ENCODE measurements at places on chromosomes 7 and 10. TPM values are rescaled to one million over a fixed set of nuclear protein-coding genes. Genes with fewer than 3 reads are reported as not detected.

DNA sequence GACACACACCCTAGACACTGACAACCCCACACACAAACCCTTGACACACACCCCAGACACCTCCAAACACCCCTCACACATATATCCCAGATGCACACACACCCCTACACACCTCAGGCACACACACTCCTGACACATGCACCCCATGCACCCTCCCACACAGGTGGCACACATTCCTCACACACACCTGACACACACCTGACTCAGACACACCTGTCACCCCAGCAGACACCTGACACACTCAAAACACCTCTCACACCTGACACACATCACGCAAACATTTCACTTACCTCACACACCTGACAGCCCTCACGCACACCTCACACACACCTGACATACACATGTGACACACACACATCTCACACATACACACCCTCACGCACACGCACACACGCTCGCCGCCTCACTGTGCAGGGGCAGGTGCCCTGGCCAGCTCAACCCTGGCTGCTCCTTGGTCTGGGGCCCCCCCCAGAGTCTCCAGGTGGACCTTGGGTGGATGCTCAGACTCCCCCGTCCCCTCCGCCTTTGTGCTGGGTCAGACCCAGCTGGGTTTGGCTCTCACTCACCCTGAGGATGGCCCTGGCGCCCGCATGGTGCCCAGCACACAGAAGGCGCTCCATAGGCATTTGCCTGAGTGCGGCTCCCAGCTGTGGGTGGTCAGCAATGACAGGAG is 3.1 kb upstream of the CALY start:
- peaks cover 2% of the 10 kb centered on the region for H3K4me1 ChIP-seq
- H3K36me3 ChIP-seq = no peaks in the 10 kb centered on the region
- no peak overlapping the region for H3K27ac ChIP-seq
- H3K4me3 ChIP-seq = no peak overlapping the region

- no peaks in the 10 kb centered on the region for H3K4me1 ChIP-seq
- H3K36me3 ChIP-seq = no peaks in the 10 kb centered on the region
- H3K4me3 ChIP-seq = no peak overlapping the region
- no peak overlapping the region for H3K27ac ChIP-seq
- H3K27me3 ChIP-seq = peaks cover 15% of the 10 kb centered on the region
Observed at GRCh38 chr10:69659241-69660038, 29.4 kb downstream of the FAM241B start.

GRCh38 chr7:142556740-142557139 is 192.5 kb upstream of the PRSS1 start:
- H3K27ac ChIP-seq = no peak overlapping the region
- H3K36me3 ChIP-seq = no peaks in the 10 kb centered on the region
- H3K4me1 ChIP-seq = no peaks in the 10 kb centered on the region
- peaks cover 45% of the 10 kb centered on the region for H3K27me3 ChIP-seq
- no peak for DNase-seq

DNA sequence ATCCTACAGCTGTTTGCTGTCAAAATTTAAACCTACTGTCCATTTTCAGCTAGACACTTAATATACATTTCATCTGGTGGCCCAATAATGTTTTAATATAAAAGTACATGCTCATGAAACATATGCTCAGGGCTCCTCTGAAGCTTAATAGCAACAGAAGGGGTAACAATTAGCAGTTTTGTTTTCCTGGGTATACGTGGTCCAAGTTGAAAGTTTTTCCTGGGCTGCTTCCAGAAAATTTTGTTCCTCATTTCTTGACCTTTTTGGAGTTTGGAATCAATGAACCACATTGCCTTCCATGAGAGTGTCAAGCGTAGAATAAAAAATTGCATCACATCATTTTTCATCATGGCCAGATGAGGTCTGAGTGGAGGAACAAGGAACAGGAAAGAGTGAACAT is 537.3 kb upstream of the MGMT start:
- DNase-seq = no peak
- H3K27ac ChIP-seq = no peak overlapping the region
- no peak overlapping the region for H3K4me3 ChIP-seq
- H3K36me3 ChIP-seq = peaks cover 6% of the 10 kb centered on the region
- H3K27me3 ChIP-seq = peaks cover 6% of the 10 kb centered on the region

DNA sequence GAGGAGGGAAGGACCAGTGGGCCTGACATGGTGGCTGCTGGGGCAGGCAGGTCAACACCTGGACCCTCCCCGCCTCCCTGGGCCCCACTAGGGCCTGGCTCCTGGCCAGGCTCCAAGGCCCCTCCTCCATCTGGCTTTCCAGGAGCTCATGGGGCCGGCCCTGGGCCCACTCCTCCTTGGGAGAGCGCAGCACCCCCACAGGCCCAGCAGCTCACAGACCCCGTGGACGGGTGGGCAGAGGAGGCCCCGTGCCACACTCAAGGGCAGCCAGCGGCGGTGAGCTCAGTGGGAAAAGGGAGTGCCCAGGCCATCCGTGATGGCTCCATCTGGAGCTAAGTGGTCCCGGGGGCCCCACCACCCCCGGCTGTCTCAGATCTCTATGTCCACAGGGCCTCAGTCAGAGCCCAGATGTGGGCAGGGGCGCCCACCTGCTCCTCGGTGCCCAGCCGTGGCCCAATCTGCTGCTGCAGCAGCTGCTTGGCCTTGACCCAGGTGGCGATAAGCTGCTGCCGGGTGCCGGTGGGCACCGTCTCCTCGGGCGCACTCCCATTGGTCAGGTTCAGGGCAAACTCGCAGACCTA is 32.8 kb downstream of the CFAP46 start:
- no peaks in the 10 kb centered on the region for H3K36me3 ChIP-seq
- no peak for DNase-seq
- H3K4me1 ChIP-seq = peaks cover 10% of the 10 kb centered on the region
- peaks cover 32% of the 10 kb centered on the region for H3K27me3 ChIP-seq

DNA sequence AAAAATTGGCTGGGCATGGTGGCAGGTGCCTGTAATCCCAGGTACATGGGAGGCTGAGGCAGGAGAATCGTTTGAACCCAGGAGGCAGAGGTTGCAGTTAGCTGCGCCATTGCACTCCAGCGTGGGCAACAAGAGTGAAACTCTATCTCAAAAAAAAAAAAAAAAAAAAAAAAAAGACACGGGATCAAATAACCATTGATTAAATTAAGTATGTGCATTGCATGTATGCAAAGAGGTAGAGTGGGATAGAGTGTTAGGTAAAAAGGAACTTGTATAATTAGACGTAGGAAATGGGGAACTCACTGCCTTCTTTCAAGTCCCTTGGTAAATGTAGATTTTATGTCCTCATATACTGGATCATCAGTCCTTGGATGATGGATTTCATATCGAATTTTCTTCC is 13.1 kb downstream of the VCL start:
- H3K4me1 ChIP-seq = peaks cover 39% of the 10 kb centered on the region
- peak overlapping the region; percentile 60 for H3K4me3 ChIP-seq
- no peaks in the 10 kb centered on the region for H3K27me3 ChIP-seq

DNA sequence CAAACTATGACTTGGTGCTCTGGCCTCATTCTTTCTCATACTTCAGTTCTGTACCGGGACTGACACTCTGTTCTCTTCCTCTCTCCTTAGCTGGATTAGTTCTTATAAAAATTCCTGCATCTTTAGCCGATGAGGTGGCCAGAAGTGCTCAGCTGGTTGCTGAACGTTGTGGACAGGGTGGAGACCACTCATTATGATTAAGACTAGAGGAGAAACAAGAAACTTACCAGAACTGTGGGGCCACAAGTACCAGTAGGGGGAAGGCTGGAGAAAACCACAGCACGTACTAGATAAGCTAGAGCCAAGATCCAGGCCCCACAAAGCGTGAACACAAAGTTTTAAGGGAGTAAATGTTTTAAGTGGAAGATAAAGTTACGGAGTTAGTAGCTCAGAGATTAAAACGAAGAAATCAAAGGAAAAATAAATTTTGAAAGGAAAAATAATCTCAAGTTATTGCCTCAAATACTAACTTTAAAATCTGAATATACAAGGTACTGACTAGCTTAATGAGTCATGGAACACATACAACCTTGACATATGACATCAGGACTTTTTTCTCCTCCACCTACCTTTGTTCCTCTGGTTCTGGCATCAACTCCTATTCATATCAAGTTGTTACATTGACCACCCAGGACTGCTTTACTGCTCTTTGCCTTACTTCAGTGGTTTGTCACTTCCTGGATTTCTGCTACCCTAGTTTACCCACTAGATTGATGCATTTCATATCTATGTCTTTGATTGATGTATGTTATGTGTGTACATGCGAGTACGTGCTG is 469.0 kb downstream of the TFEC start:
- no peak for DNase-seq
- H3K4me3 ChIP-seq = no peak overlapping the region
- H3K36me3 ChIP-seq = no peaks in the 10 kb centered on the region

GRCh38 chr7:28953633-28954032 is 4.5 kb downstream of the TRIL start:
- no peak for DNase-seq
- no peaks in the 10 kb centered on the region for H3K36me3 ChIP-seq
- peaks cover 18% of the 10 kb centered on the region for H3K4me1 ChIP-seq
- no peak overlapping the region for H3K4me3 ChIP-seq

DNA sequence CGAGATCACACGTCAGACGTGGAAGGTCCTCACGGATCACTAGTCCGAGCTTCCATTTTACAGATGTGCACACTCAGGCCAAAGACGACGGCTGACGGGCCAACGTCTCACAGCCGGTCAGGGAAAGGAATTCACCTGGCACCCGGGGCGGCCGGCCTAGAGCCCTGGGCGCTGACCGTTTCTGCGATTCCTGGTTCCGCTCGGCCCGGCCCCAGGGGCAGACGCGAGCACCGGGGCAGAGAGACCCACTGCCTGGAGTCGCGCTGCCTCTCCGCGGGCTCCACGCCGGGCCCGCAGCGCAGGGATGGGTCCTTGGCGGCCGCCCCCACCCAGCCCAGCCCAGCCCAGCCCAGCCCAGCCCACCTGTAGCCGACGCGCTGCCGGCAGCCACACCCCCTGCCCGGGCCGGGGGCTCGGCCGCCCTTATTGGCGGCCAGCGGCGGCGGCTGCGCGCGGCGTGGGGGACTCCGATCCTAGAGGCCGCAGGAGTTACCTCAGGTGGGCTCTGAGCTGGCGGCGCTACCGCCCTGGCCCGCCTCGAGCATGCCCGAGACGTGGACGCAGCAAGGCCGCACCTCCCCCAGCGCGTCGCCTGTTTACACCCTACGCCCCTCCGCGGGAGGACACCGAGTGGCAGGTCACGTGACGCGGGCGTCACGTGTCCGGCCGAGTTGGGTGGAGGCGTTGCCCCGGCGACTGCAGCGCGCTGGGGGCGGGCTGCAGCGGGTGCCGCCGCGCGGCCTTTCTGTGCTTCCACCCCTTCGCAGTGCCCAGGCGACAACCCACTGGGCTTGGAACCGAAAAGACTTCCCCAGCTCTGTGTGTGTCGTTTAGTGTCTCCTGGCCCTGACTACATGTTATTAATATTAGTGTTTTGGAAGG is 78.1 kb downstream of the ZFAND4 start:
- peak overlapping the region; percentile 88 for H3K4me3 ChIP-seq
- peak; percentile 92 for DNase-seq
- H3K27me3 ChIP-seq = peaks cover 9% of the 10 kb centered on the region

DNA sequence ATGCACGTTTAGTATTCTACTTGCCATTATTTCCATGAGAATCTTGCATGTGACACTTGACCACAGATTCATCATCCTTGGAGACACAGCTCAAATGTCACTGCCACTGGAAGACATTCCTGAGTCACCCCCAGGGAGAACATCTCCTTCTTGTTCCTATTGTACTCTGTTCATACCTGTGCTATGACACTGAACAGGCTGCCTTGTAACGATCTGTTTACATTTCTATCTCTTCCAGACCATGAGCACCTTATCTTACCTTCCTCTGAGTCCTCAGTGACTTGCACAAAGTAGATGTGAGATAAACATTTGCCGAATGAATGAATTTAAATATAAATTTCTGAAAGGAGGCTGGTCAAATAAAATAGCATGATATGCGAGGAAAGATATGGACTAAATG is 331.9 kb upstream of the LRRN3 start:
- H3K27ac ChIP-seq = no peak overlapping the region
- DNase-seq = no peak
- H3K27me3 ChIP-seq = no peaks in the 10 kb centered on the region

DNA sequence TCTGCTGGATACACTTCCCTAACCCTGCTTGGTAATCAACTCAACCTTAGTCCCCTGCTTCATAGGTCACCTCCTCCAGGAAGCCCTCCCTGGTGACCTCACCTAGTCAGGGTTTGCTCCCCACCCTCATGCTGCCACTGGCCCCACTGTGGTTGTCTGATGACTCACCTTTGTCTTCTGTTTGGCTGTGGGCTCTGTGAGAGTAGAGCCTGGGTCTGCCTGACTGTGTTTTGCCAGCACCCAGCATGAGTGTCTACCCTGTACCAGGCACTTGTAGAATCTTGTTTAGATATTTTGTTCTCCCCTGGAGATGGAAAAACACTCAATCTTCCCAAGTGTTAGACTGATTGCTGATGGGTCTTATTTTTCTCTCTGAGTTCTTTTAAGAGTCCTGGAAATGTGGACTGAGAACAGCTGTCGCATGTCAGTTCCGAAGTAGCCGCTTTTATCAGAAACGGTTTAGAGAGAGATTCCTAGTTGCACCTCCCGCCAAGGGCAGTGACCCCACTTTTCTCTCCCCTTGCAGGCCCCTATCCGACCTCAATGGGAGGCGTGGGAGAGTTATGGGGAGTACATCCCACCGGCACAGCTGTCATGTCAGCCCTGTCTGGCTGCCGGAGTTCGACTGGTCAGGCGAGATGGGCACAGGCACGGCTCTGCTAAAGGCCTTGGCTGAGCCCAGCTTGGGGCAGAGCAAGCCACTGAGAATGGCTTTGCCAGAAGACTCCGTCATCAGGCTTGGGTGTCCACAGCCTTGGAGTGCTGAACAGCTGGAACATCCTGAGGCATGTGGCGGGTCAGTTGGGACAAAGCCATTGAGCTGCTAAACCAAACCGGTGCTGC is 134.3 kb downstream of the GRK5 start:
- H3K27me3 ChIP-seq = no peaks in the 10 kb centered on the region
- DNase-seq = no peak
- H3K4me1 ChIP-seq = peaks cover 48% of the 10 kb centered on the region
- H3K4me3 ChIP-seq = no peak overlapping the region

DNA sequence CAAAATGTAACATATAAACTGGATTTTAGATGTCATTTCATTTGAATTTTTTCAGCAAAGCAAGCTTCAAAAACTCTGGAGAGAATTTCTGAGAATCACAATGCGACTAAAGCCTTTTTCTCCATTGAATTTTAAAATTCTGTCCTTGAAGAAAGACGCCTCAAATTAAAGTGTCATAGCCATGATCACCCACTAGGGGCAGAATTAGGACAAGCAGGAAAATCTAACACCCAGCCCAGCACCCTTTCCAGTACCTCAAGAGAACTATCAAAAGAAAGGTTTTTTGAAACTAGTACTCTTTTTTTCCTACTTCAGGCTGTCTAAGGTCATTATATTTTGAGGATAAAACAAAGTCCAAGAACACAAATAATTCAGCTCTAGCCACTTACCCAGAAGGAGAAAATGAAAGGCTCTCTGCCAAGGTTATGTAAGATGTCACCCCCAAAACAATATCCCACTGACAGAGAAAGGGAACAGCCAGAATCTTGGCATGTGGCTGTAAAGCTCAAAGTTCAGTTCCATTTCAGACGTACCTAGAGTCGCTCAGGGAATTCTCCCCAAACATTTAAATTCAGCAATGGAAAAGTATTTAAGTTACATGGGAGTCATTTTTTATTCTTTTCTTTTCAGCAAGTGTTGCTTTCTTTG is 299.4 kb downstream of the SNX13 start:
- DNase-seq = peak; percentile 7
- H3K27ac ChIP-seq = no peak overlapping the region
- no peak overlapping the region for H3K4me3 ChIP-seq
- no peaks in the 10 kb centered on the region for H3K27me3 ChIP-seq
- no peaks in the 10 kb centered on the region for H3K4me1 ChIP-seq

The STRA8 gene
- polyA plus RNA-seq = not detected

The PSPH gene
- polyA plus RNA-seq = not detected

The CDC14C gene
- polyA plus RNA-seq = not detected

The BHLHA15 gene
- polyA plus RNA-seq = not detected

The ELOVL3 gene
- not detected for polyA plus RNA-seq

The SEMA3A gene
- polyA plus RNA-seq = not detected

The VAX1 gene
- not detected for polyA plus RNA-seq

The ZCWPW1 gene
- polyA plus RNA-seq = 9.4 TPM

The TMEM229A gene
- not detected for polyA plus RNA-seq
